ENCODE measurements at places on chromosomes 6 and 20. TPM values are rescaled to one million over a fixed set of nuclear protein-coding genes. Genes with fewer than 3 reads are reported as not detected.

Gene CENPQ
- total RNA-seq = 5.8 TPM

DNA sequence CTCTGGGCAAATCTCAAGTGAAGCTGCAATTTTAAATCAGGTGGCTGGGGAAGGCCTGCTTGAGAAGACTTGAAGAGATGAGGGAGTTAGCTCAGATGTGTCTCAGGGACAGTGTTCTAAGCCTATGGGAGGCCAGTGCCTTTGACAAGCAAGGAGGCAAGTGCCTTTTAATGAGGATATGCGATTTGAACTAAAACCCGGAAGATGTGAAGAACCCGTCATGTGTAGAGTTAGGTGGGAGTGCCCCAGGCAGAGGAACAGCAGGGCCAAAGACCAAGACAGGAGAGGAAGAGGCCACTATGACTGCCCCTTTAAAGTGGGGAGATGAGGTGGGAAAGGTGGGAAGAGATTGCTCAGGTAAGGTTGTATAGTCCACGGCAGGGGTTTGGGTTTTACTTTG, 71.9 kb downstream of the SLX4IP start:
- H3K27me3 ChIP-seq = no peaks in the 10 kb centered on the region
- peaks cover 23% of the 10 kb centered on the region for H3K4me1 ChIP-seq
- no peak overlapping the region for H3K27ac ChIP-seq
- no peaks in the 10 kb centered on the region for H3K36me3 ChIP-seq
- H3K4me3 ChIP-seq = no peak overlapping the region

DNA sequence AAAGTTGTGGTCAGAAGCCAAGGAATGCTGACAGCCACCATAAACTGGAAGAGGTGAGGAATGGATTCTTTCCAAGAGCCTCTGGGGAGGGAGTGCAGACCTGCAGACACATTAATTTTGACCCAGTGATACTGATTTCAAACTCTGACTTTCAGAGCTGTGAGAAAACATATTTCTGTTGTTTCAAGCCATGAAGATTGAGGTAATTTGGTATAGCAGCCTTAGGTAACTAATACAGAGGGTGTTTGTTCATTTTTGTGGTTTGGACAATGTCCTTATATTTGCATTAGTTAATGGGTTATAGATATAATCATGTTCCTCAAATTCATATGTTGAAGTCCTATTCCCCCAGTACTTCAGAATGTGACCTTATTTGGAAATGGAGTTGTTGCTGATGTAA, 85.4 kb upstream of the GTSF1L start:
- no peak overlapping the region for H3K27ac ChIP-seq
- no peak for DNase-seq
- no peaks in the 10 kb centered on the region for H3K4me1 ChIP-seq
- H3K4me3 ChIP-seq = no peak overlapping the region

GRCh38 chr6:44451803-44452695, 64.5 kb downstream of the CDC5L start:
- no peaks in the 10 kb centered on the region for H3K27me3 ChIP-seq
- H3K4me3 ChIP-seq = no peak overlapping the region

GRCh38 chr20:25084626-25085187, 2.8 kb upstream of the VSX1 start:
- no peaks in the 10 kb centered on the region for H3K36me3 ChIP-seq
- peaks cover 75% of the 10 kb centered on the region for H3K27me3 ChIP-seq
- no peak overlapping the region for H3K4me3 ChIP-seq
- no peak for DNase-seq
- no peak overlapping the region for H3K27ac ChIP-seq

- peak; percentile 98 for DNase-seq
- H3K27ac ChIP-seq = peak overlapping the region; percentile 47
- H3K36me3 ChIP-seq = no peaks in the 10 kb centered on the region
- H3K4me1 ChIP-seq = peaks cover 11% of the 10 kb centered on the region
- H3K27me3 ChIP-seq = no peaks in the 10 kb centered on the region
Measured at GRCh38 chr6:21742238-21742660, 148.7 kb downstream of the SOX4 start.

- H3K27ac ChIP-seq = no peak overlapping the region
- DNase-seq = peak; percentile 58
- no peaks in the 10 kb centered on the region for H3K4me1 ChIP-seq
- no peaks in the 10 kb centered on the region for H3K36me3 ChIP-seq
- H3K4me3 ChIP-seq = no peak overlapping the region
Measured at GRCh38 chr6:121216928-121217327, 117.4 kb downstream of the TBC1D32 start.

Gene MEP1A
- not detected for total RNA-seq

- H3K27ac ChIP-seq = no peak overlapping the region
- peaks cover 19% of the 10 kb centered on the region for H3K36me3 ChIP-seq
- H3K27me3 ChIP-seq = no peaks in the 10 kb centered on the region
- H3K4me3 ChIP-seq = no peak overlapping the region
- no peak for DNase-seq
- no peaks in the 10 kb centered on the region for H3K4me1 ChIP-seq
Measured at GRCh38 chr6:127291495-127291894, 24.8 kb downstream of the RNF146 start.

DNA sequence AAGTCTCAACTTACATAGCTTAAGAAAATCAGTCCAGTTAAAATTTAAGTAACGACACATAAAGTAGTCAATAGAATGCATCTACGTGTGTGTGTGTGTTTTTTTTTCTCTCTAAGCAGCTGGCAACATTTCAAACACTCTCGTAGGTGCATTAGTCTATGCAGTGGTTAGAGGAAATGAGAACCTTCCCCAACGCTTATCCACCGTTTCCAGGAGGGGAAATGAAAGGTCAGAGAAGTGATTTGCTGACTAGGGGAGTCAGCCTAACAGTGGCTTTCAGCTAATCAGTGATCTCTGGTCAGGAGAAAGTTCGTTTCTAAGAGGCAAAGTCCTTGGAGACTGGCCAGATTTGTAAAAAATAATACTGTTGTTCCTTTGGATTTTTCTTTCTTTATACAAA, 806.6 kb downstream of the C6orf118 start:
- H3K27me3 ChIP-seq = no peaks in the 10 kb centered on the region
- no peaks in the 10 kb centered on the region for H3K36me3 ChIP-seq
- H3K4me3 ChIP-seq = no peak overlapping the region
- no peak for DNase-seq

GRCh38 chr6:34176261-34177031, 30.6 kb upstream of the GRM4 start:
- no peaks in the 10 kb centered on the region for H3K36me3 ChIP-seq
- no peak overlapping the region for H3K27ac ChIP-seq
- no peaks in the 10 kb centered on the region for H3K4me1 ChIP-seq
- H3K4me3 ChIP-seq = no peak overlapping the region
- peaks cover 15% of the 10 kb centered on the region for H3K27me3 ChIP-seq
- no peak for DNase-seq

DNA sequence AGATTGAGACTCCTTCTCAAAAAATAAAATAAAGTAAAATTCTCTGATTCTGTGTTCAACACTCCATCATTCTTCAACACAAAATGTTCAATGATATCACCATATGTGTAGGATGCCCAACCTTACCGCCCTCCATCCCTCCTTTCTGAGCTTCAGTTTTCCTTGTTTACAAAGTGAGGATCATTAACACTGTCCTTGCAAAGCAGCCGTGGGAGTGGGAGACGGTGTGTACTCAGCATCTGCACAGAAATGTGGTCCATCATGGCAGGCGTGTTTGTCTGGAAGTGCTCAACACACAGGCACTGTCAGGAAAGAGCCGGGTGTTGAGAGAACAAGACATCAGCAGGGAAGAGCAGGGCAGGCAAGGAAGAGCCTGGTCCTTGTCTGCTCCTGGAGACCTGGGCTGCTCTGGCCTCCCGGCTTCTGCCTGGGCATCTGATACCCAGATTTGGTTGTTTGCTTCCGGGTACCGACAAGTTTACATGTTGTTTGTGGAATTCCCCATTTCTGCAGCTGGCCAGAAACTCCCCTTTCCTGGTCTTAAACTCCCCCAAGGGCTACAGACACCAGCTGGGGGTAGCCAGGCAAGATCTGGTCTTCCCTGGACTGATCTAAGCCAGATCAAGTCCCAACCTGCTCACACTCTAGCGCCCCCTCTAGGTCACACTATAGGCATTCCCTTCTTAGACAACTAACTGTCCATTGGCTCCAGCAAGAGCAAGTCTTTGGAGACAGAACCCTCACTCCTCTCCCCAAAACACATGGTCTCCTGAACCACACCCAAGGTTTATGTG, 26.7 kb upstream of the TTPAL start:
- DNase-seq = no peak
- H3K27me3 ChIP-seq = peaks cover 34% of the 10 kb centered on the region
- peaks cover 2% of the 10 kb centered on the region for H3K4me1 ChIP-seq
- no peak overlapping the region for H3K27ac ChIP-seq
- no peak overlapping the region for H3K4me3 ChIP-seq

DNA sequence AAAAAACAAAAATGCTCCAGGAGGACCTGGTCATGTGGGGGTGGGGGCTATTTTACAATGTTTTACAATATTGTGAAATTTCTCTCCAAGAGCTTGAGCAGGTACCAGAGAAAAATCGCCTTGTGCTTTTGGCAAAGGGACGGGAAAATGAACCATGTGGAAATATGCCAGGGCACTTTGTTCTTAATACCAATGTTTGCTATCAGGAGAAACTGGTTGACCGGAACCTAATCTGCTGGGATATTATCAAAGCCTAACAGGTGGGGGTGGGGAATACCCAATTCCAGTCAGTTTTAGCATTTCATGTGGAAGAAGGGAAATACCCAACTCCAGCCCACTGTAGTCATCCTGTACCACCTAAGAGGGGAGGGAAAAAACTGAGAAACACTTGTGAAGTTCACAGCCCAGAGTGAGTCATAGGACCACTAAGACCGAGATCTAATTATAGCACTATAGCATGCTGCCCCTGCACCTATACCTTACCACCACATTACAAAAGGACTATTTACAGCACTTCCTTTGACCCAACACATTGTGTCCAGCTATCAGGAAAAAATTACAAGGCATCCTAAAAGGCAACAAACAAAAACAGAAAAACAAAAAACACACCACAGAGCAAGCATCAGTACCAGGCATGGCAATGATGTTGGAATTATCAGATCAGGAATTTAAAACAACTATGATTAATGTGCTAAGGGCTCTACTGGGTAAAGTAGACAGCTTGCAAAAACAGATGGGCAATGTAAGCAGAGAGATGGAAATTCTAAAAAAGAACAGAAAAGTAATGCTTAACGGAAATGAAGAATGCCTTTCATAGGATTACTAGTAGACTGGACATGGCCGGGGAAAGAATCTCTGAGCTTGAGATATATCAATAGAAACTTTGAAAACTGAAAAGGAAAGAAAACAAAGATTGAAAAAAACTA, 84.1 kb upstream of the POPDC3 start:
- peak; percentile 21 for DNase-seq
- H3K27me3 ChIP-seq = no peaks in the 10 kb centered on the region
- no peak overlapping the region for H3K27ac ChIP-seq
- no peaks in the 10 kb centered on the region for H3K36me3 ChIP-seq
- no peak overlapping the region for H3K4me3 ChIP-seq
- no peaks in the 10 kb centered on the region for H3K4me1 ChIP-seq

- H3K36me3 ChIP-seq = no peaks in the 10 kb centered on the region
- no peak for DNase-seq
- no peak overlapping the region for H3K27ac ChIP-seq
- H3K4me1 ChIP-seq = peaks cover 2% of the 10 kb centered on the region
- peaks cover 4% of the 10 kb centered on the region for H3K27me3 ChIP-seq
Measured at GRCh38 chr20:5670874-5671273, 79.3 kb upstream of the SHLD1 start.

DNA sequence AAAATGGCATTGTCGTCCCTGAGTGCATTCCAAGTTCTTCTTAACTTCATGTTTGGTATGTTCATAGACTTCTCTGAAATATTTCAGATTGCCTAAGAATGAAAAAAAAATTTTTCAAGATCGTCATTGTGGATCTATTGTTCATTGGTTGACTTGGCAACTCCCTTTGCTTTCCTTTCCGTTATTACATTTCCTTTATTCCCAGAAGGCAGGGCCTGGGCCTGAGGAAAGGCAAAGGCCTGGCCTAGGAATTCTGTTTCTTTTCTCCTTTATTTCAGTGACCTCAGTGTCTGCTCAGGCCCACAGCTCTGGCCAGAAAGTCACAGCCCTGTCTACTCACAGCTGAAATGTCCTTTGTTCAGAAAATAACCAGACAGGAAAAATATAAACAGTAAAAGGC, 401.6 kb upstream of the PLCB4 start:
- peaks cover 1% of the 10 kb centered on the region for H3K4me1 ChIP-seq
- H3K36me3 ChIP-seq = no peaks in the 10 kb centered on the region
- H3K27me3 ChIP-seq = no peaks in the 10 kb centered on the region
- DNase-seq = no peak

DNA sequence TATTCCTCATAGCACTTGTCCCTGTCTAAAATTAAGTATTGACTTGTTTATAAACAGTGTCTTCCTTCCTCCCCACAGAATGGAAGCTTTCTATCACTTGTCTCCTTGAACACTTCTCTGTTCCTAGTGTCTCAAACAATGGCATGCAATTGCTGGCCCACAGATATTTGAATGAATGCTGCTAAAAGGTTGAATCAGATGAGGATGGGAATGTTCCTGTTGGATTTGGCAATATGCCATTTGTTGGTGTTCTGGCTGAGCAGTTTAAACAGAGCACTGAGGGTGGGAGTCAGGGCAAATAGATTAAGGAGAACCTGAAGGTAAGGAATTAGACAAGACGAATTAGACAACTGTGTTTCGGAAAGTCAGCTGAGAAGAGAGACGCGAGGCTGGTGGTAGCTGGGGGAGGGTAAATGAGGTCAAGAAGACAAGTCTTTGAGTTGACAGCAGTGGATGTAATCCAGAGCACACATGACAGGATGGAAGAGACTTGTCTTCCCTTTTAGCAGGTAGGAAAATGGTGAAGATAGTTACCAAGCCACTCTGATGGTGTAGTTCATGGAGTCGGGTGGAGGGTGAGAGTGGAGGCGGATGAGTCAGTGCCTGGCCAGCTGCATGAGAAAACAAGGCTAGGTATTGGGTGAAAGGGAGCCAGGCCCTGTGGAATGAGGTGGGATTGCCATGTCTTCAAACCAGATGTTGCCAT, 58.3 kb upstream of the GNRH2 start:
- no peak overlapping the region for H3K27ac ChIP-seq
- no peak overlapping the region for H3K4me3 ChIP-seq
- H3K36me3 ChIP-seq = peaks cover 24% of the 10 kb centered on the region
- peak; percentile 80 for DNase-seq
- no peaks in the 10 kb centered on the region for H3K27me3 ChIP-seq

GRCh38 chr6:144840619-144841018, 555.5 kb downstream of the UTRN start:
- no peak overlapping the region for H3K27ac ChIP-seq
- H3K36me3 ChIP-seq = peaks cover 18% of the 10 kb centered on the region
- H3K27me3 ChIP-seq = no peaks in the 10 kb centered on the region
- H3K4me1 ChIP-seq = peaks cover 2% of the 10 kb centered on the region
- H3K4me3 ChIP-seq = no peak overlapping the region
- no peak for DNase-seq

DNA sequence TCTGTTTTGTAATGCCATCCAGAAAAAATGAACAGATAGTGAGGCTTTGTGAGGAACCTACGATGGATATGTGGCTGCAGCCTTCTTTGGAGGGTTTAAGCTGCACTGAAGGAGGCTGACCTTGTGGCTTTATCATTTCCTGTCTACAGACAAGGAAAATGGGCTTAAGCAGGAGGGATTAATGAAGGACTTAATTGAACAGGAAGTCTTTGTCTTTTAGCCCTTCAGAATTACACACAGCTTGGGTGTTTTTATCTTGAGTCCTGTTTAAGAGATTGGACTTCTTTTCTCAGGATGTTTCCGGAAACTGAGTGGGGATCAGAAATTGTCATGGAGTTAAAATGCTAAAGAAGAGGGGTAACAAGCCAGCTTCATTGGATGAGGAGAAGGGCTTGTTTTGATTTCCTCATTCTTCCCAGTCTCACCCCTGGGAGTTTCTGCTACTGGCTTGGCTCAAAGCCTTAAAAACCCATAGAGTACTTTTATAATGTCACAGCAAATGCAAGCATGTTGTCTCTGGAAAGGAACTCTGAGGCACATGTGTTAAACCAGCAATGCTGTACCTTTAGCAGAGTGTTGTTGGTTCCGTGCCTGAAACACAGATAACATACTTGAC, 193.6 kb downstream of the JARID2 start:
- H3K4me1 ChIP-seq = peaks cover 9% of the 10 kb centered on the region
- DNase-seq = no peak
- no peak overlapping the region for H3K27ac ChIP-seq
- H3K4me3 ChIP-seq = no peak overlapping the region
- no peaks in the 10 kb centered on the region for H3K36me3 ChIP-seq

Data from IMR-90 (cell line).